ENCODE measurements at places on chromosomes 1 and 21.

- DNase-seq: no peak
Measured at GRCh38 chr1:19582318-19582717, 61.8 kb upstream of the NBL1 start.

GRCh38 chr1:76474922-76475321, 392.4 kb upstream of the ST6GALNAC5 start:
- no peak for DNase-seq

- no peak for DNase-seq
Measured at GRCh38 chr1:69728206-69728605, 160.5 kb downstream of the LRRC7 start.

DNA sequence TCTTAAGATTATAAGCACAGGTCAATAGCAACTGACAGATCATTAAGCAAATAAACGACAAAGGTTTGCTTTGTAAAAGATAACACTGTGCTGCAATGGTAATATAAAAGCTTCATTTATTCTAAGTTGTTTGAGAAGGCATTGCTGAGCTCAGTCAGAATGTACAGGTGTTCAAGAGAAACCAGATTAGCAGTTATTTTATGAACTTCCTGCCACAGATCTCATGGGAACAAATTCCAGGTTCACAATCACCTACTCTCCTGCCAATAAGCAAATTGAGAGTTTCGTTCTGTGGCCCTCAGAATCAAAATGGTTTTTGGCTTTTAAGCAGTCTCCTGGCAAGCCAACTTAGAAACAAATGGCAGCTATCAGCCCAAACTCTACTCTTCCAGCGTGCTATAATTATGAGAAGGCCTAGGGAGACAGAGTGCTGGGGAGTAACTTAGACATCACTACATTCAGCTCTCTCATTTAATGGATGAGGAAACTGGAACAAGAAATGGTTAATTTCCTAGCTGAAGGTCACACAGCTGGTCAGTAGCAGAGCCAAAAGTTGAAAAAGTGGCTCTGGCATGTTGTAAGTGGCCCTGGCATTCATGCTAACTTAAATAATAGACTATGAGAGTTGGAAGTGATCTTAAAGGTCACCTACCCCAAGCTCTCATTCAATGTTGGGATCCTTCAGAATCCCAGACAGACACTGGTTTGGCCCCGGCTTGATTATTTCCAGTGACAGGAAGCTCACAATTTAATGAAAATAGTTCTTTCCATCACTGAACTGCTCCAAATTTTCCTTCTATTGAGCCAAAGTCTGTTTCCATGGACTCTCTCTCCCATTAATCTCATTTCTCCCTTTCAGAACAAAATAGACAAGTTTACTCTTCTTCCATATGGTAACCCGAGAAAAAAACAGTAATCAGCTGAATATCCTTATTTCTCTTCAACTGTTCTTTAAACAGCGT, 82.6 kb upstream of the EDEM3 start:
- DNase-seq: no peak

DNA sequence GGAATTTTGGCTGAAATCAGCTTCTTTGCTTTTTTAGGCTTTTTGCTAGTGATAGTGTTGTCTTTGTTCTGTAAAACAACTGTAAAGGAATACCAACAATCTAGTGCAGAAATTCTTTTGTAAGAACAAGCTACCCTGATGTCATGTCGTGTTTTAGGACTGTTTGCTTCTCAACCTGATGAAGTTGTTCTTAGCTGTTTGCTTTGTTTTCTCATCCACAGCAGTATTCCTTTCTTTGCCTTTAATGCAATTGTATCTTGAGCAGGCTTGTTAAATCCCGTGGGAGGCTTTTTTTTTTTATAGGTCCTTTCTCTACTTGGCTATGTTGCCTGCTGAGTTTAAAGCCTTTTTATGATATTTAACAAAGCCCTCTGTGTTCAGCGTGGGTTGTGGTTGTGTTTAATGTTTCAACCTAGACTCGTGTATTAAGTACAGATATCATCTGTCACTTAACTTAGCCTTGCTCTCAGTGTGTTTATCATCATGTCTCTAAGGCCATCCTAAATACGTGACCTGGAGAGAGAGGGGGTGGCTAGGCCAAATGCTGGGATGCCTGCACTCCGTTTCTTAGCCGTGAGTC, 31.6 kb downstream of the ADARB1 start:
- no peak for DNase-seq

GRCh38 chr1:59079434-59080140, 217.3 kb upstream of the FGGY start:
- no peak for DNase-seq

- DNase-seq: no peak
Measured at GRCh38 chr1:12019858-12020509, 686 bp downstream of the MIIP start.

GRCh38 chr1:207014728-207015127, 17.8 kb downstream of the C1orf116 start:
- DNase-seq: no peak

DNA sequence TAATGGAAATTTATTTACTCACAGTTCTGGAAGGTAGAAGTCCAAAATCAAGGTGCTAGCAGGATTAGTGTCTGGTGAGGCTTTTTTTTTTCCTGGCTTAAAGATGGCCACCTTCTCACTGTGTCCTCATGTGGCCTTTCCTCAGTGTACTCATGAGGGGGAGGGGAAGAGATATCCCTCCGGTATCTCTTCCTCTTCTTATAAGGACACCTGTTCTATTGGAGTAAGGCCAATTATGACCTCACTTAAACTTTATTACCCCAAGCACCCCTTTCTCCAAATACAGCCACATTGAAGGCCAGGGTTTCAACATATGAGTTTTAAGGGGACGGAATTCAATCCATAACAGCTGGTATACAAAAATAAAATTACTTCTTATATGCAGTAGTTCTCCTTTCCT, 203.7 kb upstream of the C1orf87 start:
- no peak for DNase-seq

DNA sequence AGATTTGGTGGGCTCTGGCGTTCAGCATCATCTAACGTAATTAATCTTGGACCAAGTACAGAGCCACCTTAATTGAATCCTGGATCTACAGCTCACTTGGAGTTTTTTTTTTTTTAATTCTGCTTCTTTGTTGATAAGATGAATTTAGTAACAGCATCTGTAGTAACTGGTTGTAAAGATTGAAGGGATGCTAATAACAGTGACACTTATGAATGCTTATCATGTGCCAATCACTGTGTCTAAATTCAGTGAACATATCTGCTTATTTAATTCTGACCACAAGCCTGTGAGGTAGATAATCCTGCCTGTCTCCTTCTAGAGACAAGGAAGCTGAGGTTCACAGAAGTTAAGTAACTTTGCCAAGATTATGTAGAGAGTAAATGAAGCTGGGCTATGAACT, 408.0 kb downstream of the RWDD3 start:
- no peak for DNase-seq

- DNase-seq: no peak
Measured at GRCh38 chr1:9680828-9681227, 29.3 kb downstream of the PIK3CD start.

GRCh38 chr1:230316864-230317745, 109.0 kb downstream of the PGBD5 start:
- no peak for DNase-seq

- DNase-seq: no peak
Measured at GRCh38 chr1:94908190-94908589, 18.7 kb downstream of the CNN3 start.

DNA sequence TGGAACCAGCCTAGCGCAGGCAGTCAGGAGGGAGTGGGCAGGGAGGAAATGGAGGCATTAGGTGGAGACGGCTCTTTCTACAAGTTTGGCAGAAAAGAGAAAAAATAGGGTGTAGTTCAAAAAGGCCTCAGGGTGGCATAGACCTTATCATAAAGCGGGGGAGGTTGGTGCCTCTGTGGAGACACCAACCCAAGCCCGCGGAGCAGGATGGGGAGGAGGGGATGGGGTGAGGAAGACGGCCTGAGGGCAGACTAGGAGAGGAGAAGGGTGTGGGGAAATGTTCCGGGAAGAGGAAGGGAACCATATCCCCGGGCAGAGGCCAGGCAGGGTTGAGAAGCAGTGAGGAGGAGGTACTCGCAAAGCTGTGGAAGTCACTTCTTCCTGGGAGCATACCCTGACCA, 17.4 kb upstream of the SHE start:
- no peak for DNase-seq

DNA sequence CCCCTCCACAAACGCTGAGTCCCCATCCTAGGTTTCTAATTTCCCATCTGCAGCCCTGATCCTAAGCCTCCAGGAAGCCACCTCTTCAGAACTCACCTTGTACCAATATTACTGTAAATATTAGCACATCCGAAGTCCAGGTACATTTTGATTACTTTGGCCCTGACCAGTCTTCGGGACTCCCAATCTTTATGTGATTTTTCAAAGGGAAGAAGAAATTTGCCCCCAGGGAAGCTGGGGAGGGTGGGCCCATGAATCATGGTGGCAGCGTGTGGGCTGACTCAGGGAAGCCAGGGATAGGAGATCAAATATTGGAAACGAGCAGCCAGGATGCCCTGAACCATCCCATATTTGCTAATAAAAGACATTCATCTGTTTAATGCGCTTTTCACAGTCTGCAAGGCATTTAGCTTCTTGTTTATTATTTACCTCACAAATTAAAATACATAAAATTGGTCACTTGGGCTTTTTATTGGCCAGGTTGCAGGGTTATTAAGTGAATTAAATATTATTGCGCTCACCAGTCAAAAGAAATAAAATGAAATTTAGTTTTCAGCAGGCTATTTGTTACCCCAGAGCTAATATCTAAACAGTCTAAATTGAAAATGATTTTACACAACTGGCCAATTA, 46.6 kb downstream of the KIAA0040 start:
- DNase-seq: no peak

DNA sequence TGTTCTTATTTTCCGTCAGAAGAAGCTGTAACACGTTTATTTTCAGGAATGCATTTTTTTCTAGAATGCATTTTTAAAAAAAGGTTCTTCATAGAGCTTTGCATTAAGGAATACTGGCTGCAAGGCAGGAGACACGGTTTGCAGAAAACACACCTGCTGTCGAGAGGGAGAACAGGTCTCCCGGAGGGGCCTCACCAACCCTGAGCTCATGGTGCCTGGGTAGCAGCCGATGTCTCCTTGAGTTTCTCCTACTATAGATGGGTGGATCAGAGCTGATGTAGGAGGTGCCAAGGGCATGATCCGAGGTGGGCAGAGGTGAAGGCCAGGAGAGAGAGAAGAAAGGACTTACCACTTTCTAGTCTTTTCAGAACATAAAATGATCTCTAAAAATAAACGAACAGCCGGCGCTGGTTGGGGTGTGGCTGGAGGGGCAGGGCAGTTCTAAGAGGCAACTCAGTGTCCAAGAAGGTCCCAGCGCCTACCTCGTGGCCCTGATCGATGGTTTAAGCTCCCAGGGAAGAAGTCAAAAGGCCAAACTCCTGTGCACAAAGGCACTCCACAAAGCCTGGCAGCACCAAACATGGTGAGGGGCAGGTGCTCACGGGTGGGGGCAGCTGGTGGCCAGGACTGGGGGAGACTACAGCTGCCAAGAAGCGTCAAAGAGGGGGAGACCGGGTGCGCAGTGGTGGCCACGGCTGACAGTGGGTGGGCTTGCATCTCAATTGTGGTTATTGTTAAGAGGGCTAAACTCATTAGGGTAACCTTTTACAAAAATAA, 12.2 kb downstream of the MORN1 start:
- DNase-seq: no peak

DNA sequence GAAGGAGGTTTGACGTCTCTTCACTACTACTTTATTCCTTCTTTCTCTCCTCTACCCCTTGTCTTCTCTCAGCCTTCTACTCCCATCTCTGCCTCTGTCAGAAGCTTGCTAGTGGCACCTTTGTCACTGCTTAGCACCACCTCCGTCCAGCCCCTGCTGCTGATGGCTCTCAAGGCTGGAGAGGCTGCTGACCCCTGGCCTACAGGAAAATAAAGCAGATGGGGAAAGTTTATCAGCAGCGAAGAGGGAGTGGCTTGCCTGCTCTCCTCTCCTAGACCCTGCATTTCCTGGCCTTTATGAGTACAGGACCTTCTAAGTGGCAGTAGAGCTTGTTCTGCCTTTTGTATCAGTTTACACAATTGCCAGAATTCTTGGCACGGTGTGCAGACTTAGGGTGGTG, 27.0 kb downstream of the PROX1 start:
- no peak for DNase-seq

GRCh38 chr1:33930346-33931110, 66.6 kb downstream of the HMGB4 start:
- no peak for DNase-seq

DNA sequence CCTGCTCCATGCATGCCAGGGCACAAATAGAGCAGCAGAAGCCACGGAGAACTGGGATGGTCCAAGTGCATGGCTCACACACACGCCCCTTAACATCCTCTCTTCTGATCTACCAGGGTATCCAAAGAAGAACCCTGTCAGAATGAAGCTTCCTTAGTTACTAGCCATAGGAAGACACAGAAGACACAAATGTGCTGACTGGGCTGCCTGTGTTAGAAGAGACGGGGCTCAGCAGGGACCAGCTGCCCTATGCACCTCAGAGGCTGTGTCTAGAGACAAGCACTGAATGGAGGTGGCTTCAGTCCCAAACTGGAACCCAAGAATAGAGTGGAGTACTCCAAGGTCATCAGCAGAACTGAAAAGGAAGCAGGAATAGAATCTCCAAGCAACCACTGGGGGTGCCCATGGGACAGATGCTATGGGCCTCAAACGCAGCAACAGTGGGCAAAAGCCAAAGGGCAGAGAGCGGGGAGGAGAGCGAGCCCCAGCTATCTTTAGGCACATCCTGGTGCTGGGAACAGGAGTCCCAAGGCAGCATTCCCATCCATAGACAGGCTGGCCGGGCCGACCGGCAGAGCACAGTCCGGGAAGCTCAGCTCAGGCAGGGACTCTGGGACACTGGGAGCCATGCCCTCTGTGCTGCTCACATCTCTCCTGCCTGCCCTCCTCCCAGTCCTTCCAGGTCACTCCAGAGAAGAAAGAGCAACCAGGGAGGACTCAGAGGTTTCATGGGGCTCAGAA, 9.5 kb downstream of the SLC6A9 start:
- DNase-seq: no peak

GRCh38 chr1:36729289-36729688, 246.6 kb upstream of the CSF3R start:
- no peak for DNase-seq
